ENCODE measurements at places on chromosomes 3 and 15. TPM values are rescaled to one million over a fixed set of nuclear protein-coding genes. Genes with fewer than 3 reads are reported as not detected.

DNA sequence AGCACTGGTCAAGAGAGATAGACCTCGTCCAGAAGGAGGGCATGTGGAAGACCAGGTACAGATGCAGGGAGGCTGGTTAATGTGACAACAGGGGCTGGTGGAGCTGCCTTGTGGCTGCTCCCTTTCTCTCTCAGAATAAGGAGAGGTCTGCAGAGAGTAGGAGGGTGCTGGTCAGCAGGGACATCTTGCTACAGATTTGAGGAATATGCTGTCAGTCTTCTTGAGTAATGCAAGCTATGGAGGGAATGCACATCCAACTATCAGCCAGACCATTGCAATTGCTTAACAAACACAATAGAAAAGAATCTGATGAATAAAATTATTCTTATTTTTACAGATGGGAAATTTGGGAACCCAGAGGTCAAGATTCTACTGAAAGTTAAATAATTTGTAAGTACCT lies 20.3 kb upstream of the SIAH2 start:
- no peak for DNase-seq

The CDCP1 gene
- 12.9 TPM for total RNA-seq

DNA sequence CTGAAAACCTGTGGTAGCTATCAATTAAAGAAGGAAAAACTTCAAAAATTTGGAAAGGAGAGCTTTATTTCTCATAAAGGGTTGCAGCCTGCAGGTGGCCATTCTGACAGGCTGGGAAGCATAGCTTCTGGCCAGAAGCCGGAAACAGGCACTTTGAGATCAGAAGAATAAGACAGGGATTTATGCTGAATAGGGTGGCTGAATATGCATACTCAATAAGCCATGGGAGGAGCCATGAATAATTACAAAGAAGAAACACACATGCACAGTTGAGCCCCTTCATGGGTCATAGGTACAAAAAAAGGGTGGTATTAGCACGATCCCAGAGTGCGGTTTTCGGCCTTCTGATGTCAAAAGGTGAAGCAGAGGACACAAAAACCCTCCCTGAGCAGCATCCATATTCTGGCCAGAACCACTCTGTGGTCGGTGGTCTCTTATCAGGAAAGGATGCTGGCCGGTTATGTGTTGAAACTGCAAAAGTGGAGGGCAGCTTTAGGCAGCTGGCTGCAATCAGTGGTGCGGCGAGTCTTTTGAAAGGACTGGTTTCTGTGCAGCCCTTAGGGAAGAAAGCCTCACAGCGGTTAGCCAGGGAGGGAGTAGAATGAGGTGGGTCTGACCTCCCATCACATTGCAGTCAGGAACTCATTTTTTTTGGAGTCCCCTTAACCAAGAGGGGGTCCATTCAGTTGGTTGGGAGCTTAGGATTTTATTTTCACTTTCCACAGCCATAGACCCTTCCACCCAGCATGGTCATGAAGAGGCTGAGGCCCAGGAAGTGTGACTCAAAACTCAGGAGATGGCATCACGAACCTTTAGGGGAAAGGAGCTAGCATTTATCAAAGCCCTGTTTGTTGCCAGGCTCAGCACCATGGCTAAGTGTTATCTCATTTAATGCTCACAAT lies 34.7 kb upstream of the CCDC174 start:
- no peak for DNase-seq

The CASR gene
- total RNA-seq = not detected

The CCDC13 gene
- total RNA-seq = 0.74 TPM

DNA sequence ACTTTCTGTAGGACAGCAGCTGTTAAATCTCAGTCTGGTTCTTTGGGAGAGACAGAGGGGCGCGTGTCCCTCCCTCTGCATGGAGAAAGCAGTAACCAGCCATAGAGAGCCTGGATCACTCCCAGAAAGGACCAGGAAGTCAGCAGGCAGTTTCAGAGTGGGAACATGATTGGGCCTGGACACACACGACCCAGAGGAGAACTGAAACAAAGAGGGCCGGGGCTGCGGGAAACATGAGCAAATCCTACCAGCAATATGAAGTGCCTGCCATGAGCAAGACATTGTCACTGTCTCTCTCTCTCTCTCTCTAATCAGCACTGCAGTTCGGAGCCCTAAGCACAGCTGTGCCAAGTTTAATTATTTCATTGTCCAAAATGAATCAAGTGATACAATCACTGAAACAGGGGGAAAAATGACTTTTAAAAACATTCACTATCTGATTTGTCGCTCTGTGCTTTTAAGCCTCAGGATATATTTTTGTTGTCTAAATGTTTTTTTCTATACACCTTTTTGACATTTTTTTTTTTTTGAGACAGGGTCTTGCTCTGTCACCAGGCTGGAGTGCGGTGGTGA lies 17.6 kb downstream of the MUC13 start:
- no peak for DNase-seq

The ABI3BP gene
- 0.17 TPM for total RNA-seq

DNA sequence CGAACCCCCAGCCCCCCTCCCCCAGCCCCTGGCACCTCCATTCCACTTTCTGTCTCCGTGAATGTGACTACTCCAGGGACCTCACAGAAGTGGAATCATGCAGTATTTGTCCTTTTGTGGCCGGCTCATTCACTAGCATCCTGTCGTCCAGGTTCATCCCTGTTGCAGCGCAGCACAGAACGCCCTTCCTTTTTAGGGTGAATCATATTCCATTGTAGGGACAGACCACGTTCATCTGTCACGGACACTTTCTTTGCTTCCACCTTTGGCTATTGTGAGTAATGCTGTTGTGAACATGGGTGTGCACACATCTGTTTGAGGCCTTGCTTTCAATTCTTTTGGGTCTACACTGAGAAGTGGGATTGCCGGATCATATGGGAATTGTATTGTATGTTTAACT lies 148.9 kb upstream of the IQSEC1 start:
- no peak for DNase-seq

The VPS13C gene
- total RNA-seq = 11.6 TPM

The MST1R gene
- total RNA-seq = not detected

The SYNM gene
- total RNA-seq = 9.3 TPM

The FBN1 gene
- total RNA-seq = 73.7 TPM

GRCh38 chr15:48318131-48318530 lies 13.1 kb upstream of the DUT start:
- no peak for DNase-seq

The ARPIN gene
- 3.3 TPM for total RNA-seq

The EPHB1 gene
- total RNA-seq = 2.5 TPM

The RPL35A gene
- 1,272 TPM for total RNA-seq

The LRRC2 gene
- total RNA-seq = 0.40 TPM

The PPP1R14D gene
- total RNA-seq = not detected

- DNase-seq = no peak
Observed at GRCh38 chr3:187989575-187990153, 164.3 kb upstream of the LPP start.

- DNase-seq = peak; percentile 92
Observed at GRCh38 chr15:52652984-52653383, 26.2 kb downstream of the ATOSA start.

The PLA2G4E gene
- total RNA-seq = not detected

The TJP1 gene
- 29.4 TPM for total RNA-seq

GRCh38 chr3:147369661-147370123 lies 36.7 kb downstream of the ZIC4 start:
- peak; percentile 54 for DNase-seq

The GUCA1C gene
- total RNA-seq = not detected

GRCh38 chr3:76324101-76324500 lies 538.8 kb upstream of the ZNF717 start:
- no peak for DNase-seq

The HDC gene
- not detected for total RNA-seq

- DNase-seq = no peak
Observed at GRCh38 chr3:171257251-171258203, 202.7 kb downstream of the TNIK start.

GRCh38 chr15:70165716-70166284 lies 68.1 kb upstream of the TLE3 start:
- DNase-seq = no peak

The TGM5 gene
- total RNA-seq = not detected

DNA sequence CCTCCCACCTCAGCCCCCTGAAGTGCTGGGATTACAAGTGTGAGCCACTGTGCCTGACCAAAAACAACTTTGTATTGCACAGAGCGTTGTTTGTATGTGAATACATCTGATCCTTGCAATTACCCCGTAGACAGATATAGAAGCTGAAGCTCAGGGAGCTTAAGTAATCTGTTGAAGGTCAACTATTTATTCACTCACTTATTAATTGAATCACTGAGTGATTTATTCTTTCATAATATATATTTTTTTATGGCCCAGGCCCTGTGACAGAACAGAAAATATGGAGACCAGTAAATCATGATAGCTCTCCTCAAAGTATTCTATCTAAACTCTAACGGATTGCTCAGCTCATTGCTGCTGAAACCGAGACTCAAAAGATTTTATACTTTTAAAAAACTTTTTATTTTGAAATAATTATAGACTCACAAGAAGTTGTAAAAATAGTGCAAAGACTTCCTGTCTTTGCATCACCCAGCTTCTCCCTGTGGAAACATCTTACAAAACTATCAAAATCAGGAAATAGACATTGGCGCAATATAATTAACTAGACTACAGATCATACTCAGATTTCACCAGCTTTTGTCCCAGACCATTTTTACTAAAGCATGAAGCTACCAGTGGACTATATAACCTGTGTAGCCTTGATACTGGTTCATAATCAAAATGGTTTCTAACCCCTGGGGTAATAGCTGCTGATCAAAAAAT lies 466.1 kb downstream of the PDCD6IP start:
- no peak for DNase-seq

The RPUSD2 gene
- total RNA-seq = 13.8 TPM

DNA sequence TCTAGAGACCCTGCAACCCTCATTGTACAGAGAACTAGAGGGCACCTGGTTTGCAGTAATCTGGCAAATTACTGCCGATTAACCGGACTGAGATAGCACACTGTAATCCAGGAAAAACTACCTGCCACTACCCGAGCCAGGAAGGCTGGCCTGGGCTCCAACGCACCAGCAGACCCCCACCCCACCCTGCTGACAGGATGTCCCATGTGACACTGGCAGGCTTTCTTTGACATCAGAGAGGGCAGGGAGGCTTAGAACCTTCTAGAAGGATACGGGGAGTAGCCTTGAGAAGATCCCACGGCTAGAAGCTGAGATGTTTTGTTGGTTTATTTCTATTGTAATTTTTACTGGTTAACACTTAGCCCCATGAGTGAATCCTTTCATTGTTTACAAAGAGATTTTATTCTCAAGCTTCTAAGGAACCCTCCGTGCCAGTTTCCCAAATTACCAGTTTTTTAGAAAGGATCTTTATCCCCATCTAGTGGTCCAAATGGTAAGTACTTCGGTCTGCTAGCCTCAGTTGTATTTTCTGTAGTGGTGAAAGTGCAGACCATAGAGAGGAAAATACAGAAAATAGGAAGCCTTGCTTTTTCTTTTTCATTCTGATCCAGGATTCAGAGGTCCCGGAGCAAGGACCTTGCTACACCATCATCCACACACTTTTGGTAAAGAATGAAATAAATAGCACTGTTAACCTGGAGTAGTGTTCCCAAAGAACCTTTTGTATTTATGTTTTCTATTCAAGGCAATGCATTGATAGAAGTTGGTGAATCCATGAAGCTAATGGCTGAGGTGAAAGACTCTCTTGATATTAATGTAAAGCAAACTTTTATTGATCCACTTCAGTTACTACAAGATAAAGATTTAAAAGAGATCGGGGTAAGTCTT lies 81.9 kb upstream of the ADAMTSL3 start:
- no peak for DNase-seq

DNA sequence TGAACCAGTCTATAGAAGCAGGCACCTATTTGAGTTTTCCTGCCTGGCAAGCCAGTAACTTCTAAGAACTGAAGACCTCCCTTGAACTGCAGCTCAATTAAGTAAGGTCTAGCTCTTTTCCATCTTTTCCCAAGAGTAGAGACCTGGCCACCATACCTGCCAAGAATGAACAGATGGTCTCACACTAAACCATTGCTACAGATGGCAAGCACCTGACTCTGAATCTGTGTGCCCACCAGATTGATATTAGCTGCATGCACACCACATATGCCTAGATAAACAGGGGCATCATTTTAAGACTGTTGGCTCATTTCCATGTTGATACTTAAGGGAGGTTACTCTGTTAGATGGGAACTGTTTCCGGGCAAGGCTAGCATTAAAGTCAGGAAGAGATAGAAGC lies 34.8 kb upstream of the GSK3B start:
- no peak for DNase-seq

DNA sequence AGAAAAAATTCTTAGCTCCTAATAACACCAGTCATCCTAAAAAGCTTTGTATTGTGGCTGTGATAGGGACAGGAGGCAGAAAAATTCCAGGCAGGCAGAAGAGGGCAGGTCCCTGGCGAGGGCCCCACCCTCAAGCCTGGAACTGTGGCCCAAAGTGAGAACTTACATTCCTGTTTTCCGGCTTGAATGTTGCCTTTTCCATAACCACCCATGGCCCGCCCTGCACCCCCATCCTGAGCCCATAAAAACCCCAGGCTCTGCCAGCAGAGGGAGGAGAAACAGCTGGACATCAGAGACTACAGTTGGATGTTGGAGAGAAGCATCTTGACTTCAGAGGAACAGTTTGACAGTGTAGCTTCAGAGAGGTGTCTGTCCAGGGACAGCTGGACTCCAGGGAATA lies 37.3 kb downstream of the SLCO2A1 start:
- DNase-seq = no peak

GRCh38 chr15:32970847-32971246 lies 223.7 kb downstream of the FMN1 start:
- DNase-seq = no peak

- DNase-seq = no peak
Observed at GRCh38 chr3:136277634-136278033, 27.5 kb downstream of the PCCB start.

DNA sequence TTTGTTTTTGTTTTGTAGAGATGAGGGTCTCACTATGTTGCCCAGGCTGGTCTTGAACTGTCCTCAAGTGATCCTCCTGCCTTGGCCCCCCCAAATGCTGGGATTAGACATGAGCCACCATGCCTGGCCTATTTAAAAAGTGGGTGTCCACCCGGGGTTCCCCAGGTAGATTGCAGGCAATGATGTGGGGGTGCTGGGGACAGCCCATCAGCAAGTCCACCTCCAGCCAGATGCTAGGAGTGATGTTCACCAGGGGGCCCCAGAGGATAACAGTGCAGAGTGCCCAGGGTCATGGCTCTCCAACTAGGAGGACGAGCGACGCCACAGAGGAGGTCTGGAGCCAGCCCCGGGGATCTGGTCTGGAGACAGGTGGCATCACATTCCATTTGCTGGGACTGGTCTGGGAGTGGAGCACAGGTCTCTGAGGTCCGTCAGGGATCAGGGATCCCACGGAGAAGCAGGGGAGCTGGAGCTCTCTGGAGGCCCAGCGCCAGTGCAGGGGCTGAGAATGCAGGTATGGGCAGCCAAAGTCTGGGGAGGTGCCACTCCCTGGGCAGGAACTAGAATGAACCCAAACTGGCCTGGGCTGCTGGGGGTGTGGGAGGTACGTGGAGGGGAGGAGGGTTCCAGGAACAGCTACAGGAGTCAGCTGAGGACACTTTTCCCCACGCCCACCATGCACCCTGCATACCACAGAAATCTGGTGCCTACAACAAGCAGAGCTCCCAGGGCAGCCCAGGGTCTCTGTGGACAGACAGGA lies 51.2 kb upstream of the PCSK6 start:
- no peak for DNase-seq

All from Daoy (cell line).